CD4-positive, alpha-beta T cell treated with Interferon alpha-2 for 1 hour (primary cell): ENCODE measurements at places on chromosomes 5 and 9.

DNA sequence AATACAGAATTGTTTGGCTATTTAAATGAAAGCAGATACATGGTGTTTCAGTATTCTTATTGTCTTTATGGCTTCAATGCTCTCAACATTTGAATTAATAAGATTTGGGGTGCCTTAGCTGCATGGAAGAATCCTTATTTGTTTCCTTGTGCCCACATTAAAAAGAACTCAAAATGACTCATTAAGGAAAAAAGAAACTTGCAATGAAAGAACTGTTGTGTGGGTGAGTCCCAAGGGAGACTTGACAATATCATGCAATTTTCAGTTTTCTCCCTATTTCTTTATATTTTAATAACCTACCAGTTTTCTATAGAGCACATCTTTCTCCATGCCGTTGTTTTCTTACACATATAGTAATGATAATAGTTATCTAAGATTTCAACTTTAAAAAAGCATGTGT, 404.0 kb downstream of the PDE4D start:
- DNase-seq: no peak

DNA sequence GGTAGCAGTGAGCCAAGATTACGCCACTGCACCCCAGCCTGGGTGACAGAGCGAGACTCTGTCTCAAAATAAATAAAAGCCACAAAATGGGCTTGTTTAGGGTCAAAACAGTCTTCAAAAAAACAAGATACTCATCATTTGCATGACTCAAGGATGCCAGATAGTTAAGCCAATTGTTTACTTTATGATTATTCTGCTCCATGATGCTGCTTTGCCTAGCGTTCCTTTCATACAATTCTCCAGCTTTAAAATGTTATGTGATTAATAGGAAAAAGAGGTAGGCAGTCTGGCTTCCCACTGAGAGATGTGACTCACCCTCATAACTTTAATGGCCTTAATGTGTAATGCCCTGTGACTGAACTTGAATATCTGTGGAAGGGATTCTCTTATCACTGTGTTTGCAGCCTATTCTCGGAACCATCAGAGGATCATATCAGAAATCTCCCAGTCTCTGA, 364.6 kb upstream of the TRPC7 start:
- no peak for DNase-seq

DNA sequence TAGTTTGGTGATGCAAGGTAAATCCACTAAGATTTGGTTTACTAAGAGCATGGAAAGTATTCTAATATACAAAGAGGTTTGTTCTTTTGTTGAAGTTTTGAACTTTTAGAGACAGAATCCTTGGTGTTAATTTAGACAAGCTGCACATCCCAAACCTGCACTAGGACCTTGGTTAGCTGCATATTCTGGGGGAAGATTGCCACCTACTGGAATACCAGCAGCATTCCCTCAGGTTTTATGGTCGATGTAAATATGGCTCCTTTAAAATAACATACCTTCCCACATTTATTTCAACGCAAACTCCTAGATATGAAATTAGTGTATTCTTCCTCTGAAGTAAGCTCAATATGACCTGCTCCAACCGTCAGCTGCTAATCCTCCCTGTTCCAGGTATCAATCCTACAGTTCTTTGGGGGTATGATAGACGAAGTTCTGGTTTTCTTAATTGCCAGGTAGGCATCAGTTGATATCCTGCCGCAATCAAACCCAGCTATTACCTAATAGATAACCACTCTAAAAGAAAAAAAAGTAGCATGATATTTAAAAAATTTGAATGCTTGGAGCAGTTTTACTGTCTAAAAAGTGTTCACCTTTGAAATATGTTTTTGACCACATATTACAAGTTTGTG, 624.1 kb downstream of the ISL1 start:
- no peak for DNase-seq

DNA sequence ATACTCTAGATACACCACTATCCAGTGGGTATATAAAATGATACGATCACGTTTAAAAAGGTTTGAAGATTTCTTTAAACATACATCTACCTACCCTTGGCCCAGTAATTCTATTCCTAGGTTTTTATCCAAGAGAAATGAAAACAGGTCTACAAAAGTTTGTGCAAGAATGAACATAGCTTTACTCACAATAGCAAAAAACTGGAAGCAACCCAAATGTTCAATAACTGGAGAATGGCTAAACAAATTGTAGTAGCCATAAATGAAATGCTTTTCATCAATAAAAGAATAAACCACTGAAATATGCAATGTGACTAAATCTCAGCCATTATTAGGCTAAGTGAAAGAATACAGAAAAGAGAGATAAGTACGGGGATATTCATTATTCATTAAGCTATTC, 438.9 kb downstream of the ARHGEF28 start:
- DNase-seq: no peak
